ENCODE measurements at places on chromosomes 11 and 22. TPM values are rescaled to one million over a fixed set of nuclear protein-coding genes. Genes with fewer than 3 reads are reported as not detected.

DNA sequence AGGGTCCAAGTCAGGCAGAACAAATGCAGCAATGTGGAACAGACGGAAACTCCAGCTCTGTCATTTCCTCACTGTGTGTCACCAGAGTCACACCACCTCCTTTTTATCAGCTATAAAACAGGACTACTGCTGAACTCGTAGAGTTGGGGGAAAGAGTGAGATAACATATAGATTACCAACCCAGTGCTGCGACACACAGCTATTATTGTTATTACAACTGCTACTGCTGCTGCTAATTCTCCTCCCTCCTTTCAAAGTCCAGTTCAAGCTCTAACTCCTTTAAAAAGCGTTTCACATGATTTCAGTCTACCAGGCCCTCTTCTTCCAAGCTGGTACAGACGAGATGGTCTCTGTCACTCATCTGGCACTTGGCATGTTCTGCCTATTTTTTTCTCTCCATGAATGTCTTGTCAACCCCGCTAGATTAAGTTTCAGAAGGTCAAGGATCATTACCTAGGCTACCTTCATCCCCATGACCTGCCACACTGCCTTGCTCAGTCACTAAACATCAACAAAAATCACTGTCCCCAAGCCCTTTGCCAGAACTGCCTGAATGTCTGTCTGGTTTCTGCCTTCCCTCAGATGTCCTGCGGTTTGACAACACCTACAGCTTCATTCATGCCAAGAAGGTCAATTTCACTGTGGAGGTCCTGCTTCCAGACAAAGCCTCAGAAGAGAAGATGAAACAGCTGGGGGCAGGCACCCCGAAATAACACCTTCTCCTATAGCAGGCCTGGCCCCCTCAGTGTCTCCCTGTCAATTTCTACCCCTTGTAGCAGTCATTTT lies 3.7 kb upstream of the MTFP1 start:
- DNase-seq = peak; percentile 16

DNA sequence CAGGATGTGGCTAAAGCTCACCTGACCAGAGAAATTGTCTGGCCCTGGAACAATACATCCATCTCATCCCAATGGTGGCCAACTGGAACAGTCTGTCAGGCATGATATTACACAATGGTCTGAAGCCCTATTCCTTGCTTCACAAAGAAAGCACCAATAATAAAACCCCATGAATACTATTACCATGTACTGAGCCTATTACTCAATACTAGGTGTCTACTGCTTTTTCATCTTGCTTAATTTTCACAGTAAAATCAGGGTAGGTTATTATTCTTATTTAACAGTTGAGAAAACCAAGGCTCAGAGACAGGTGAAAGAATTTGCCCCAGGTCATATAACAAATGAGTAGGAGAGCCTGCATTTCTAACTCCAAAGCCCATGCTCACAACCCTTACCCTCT lies 68.9 kb upstream of the CAPRIN1 start:
- no peak for DNase-seq

DNA sequence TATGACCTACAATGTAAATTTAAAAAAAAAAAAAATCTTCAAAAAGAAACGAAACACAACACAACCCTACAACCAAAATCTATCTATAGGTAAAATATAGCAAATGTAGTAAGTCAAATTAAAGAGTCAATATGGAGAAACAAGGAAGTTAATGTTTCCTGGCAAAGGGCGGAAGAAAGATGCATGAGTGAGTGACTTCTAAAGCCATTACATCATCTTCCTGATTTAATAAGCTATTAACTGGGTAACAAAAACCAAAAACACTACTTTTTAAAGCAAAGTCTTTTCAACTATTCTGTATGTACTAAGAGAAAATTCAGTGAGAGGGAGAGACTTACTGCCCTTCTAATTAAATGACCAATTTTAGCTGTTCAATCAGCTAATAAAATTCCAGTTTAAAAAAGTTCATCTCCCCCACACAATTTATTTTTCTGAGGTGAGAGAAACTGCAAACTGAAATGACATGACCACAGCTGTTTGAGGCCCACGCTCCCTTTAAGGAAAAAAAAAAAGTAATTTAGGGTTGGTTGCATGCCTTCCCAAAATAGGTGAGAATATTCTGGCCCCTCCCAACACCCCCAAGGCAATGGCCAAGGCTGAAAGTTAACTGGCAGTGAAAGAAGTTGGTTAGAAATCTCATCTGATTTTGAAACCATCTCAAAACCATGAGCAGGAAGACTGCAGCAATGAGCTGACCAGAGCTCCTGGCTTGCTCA lies 5.9 kb downstream of the SF1 start:
- DNase-seq = no peak

DNA sequence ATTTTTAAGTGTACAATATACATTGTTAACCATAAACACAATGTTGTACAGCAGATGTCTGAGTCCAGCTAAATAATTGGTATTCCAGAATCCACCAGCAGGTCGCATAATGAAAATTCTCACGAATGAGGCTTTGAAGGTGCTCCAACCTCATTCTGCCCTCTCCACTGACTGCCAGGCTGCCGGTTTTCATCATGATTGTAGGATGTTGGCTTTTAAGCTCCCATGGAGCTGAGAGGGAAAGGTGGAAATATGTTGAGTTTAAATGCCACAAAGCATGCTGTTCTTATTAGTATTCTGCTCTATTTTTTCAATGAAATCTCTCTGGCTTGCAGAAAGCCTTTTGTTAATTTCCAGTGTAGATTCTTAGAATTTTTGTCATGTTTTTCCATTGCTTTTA lies 337.2 kb upstream of the DDI1 start:
- no peak for DNase-seq

- DNase-seq = no peak
Measured at GRCh38 chr22:37870273-37870672, 21.1 kb downstream of the EIF3L start.

Gene OR51B2
- total RNA-seq = not detected
